ENCODE measurements at places on chromosomes 5 and 9.

- DNase-seq = no peak
Observed at GRCh38 chr5:109126481-109126880, 283.3 kb downstream of the PJA2 start.

- no peak for DNase-seq
Observed at GRCh38 chr9:117464941-117465616, 50.2 kb upstream of the ASTN2 start.

- no peak for DNase-seq
Observed at GRCh38 chr5:122494109-122494508, 182.1 kb downstream of the SNCAIP start.

GRCh38 chr9:33524306-33524947 is 376 bp downstream of the ANKRD18B start:
- no peak for DNase-seq

DNA sequence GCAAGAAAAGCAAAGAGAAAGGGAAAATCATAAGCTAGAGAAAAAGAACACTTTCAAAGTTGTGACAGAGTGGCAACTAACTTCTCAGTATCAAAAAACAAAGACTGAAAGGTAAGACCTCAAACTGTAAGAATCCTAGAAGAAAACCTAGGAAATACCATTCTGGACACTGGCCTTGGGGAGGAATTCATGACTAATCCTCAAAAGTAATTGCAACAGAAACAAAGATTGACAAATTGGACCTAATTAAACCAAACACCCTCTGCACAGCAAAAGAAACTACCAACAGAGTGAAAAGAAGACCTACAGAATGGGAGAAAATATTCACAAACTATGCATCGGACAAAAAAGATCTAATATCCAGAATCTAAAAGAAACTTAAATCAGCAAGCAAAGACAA is 79.1 kb downstream of the FEM1C start:
- no peak for DNase-seq

DNA sequence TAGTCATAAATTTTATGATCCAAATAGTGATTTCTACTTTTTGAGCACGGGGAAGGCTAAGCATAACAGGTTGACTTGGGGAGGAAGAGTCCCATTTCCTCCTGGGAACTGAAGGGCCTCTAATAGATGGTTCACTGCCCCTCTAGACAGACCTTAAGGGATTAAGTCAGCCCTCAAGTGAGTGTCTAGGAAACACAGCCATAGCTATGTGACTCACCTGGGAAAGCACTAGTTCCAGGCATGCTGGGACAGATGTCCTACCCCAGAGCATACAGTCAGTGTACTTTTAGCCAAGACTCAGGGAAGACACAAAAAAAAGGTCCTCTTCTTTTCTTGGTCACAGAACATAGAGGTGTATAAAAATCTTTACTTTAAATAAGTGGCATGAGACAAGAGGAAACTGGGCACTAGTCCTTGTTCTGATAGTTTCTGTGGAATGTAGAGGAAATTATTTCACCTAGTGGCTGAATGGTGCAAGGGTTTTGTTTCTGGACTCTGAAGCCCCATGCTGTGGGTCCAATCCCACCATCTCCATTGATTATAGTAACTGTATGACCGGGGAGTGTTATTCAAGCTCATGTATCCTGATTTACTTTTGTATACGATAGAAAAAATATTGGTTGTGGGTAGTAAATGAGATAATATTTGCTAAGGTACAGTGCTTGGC is 86.0 kb downstream of the NREP start:
- DNase-seq = no peak

GRCh38 chr5:152303841-152304240 is 101.2 kb downstream of the NMUR2 start:
- DNase-seq = no peak

GRCh38 chr5:15741591-15741990 is 241.6 kb downstream of the FBXL7 start:
- no peak for DNase-seq

DNA sequence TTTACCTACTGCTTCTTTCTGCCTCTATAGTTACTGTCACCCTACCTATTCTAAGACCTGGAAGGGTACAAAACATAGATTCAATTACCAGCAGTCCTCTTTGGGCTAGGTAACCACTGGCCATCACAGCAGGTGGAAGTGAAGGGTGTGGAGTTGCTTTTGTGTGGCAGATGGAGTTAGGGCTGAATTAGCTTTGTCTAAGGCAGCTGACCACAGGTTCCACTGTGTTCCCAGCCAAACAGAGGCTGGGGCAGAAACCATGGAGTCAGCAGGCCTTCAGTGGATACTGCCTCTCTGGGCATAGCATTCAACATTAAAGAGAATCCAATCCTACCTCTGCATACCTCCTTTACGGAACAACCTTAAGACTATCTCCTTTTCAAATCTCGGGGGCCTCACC is 254.2 kb downstream of the RFX3 start:
- DNase-seq = no peak

GRCh38 chr9:113163001-113163400 is 12.2 kb downstream of the SLC31A2 start:
- DNase-seq = no peak

- DNase-seq = peak; percentile 73
Observed at GRCh38 chr9:104961238-104961637, 33.3 kb upstream of the ABCA1 start.

DNA sequence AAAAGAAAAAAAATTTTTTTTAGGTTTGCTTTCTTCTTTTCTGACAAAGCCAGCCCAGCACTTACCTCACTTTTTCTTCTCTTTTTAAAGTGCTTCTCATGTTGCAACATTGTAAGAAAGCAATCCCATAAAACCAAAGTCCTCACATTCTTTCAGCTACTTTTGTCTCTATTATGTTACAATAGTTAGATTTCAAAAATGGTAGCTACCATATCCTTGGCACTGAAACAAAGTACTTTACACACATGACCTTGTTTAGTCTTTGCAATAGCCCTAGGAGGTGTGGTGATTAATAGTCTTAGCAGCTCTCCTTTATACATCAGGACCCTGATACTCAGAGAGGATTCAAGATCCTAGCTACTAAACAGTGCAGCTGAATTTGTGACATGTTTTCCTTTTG is 23.5 kb upstream of the CARTPT start:
- no peak for DNase-seq

DNA sequence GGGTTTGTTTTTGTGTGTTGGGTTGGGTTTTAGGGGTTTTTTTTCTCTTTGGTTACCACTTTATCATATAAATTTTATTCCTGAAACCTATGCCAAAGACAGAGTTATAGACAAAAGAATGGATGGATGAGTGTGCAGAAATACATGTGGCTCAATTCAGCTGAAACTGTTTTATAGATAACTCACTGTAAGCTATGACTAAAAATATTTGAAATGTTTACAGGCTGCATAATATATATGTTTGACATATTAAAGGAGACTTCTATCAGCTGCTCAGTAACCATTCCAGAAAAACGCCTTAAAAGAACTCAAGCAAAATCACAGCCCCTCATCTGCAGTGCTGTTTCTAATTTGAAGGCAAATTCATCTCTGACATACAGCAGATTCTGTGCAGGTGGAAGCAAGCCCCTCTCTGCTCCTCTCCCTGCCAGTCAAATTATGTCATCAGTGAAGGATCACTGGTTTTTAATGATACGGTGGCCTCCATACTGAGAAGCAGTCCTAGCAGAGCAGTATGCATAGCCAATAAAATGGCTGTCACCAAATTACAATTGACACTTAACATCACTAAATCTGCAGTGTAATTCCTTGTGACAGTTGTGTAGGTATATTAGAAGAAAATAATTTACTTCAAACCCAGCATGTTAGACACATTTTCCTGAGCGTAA is 301.6 kb downstream of the NR2F1-AS1 start:
- DNase-seq = no peak

DNA sequence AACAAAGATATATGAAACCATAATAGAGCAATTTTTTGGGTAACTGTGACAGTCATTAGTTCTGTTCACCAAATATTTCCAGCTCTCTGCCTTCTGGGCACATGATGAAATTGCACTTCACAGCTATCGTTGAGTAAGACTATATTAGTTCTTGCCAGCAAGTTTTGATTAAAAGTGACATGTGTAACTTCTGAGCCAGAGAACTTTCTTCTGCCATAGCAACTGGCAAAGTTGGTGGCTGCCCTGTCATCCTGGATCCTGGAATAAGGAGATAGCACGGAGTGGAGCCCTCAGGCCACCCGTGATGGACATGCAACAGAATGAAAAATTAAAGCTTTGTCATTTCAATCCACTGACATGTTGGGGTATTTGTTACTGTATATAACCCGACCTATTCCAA is 194.4 kb upstream of the VCAN start:
- no peak for DNase-seq

GRCh38 chr5:106584268-106584667 is 1086.5 kb downstream of the EFNA5 start:
- no peak for DNase-seq

DNA sequence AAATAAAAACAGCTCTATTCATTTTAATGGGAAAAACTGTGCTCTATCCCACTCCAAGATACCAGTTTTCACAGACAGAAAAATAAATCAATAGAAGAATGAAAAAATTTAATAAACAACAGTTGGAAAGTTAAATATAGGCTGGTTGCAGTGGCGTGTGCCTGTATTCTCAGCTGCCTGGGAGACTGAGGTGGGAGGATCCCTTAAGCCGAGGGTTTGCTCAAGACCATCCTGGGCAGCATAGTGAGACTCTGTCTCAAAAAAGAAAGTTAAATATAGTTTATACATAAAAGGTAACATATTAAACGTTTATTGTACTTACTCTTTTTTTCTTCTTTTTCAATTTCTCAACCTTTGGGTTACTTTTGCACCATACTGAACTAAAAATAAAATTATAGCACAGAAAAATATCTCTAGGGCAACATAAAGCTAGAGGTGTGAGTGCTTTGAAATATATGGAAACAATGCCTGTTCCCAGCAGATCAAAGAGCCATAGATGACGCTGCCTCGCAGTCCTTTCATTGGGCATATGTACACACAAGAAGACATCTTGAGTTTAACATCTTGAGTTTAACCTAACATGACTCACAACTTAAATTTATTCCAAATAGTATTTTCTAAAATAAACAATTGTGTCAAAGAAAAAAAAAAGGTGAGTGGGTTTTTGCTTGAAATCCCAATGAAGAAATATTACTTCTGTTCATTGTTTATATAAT is 25.7 kb upstream of the KLF9 start:
- DNase-seq = no peak

GRCh38 chr5:82586181-82586580 is 308.0 kb upstream of the RPS23 start:
- DNase-seq = no peak

- DNase-seq = no peak
Observed at GRCh38 chr5:82164977-82165713, 113.0 kb downstream of the RPS23 start.

- DNase-seq = no peak
Observed at GRCh38 chr5:142811866-142812557, 41.8 kb downstream of the ARHGAP26 start.

- no peak for DNase-seq
Observed at GRCh38 chr5:69295088-69295754, 37.4 kb downstream of the CCDC125 start.

GRCh38 chr5:10323588-10324488 is 16.1 kb upstream of the CMBL start:
- DNase-seq = no peak

- DNase-seq = no peak
Observed at GRCh38 chr5:62498961-62499360, 79.7 kb upstream of the LRRC70 start.

DNA sequence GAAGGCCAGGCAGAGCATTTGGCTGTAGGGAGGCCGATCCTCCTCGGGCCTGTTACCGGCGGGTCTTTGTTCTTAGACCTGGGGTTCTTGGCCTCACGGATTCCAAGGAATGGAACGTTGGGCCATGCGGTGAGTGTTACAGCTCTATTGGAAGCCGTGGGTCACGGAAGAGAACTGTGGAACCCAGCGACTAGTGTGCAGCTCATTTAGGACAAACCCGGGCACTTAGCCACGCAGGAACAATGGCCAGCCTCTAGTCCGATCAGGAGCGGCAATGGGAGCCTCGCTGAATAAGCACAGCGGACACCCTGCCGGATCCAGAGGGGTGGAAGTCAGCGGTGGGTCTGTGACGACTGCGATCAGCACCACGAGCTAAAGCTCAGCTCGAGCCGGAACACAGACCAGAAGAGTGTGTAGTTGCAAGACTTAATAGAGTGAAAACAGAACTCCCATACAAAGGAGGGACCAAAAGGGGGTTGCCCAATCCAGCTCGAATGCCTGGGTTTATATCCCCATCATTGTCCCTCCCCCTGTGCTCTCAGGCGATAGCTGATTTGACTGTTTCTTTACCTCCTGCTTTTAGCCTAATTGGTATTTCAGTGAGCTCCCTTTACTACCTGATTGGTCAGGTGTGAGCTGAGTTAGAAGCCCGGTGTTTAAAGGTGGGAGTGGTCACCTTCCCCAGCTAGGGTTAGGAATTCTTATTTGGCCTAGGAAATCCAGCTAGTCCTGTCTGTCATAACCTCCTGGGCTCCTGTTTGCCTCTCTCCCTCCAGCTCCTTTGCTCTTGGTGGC is 53.7 kb upstream of the RPL26L1 start:
- no peak for DNase-seq

GRCh38 chr5:80399526-80400239 is 8.2 kb upstream of the ZFYVE16 start:
- DNase-seq = no peak

DNA sequence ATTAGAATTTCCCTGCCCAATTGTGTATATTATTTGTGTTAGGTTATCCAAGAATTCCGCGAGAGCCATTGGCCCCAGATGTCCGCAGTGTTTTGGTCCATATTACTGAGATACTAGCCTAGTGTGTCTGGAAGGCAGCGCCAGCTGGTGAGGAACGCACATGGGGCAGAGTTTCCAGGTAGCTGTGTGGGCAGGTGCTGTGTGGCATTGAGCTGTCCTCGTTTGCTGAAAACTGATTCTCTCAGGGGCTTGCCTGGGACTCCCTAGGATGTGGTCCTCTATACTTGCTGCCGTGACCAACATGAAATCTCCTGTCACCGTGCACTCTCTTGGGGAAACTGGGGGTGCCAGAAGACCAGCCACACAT is 288.7 kb downstream of the FANCC start:
- no peak for DNase-seq

DNA sequence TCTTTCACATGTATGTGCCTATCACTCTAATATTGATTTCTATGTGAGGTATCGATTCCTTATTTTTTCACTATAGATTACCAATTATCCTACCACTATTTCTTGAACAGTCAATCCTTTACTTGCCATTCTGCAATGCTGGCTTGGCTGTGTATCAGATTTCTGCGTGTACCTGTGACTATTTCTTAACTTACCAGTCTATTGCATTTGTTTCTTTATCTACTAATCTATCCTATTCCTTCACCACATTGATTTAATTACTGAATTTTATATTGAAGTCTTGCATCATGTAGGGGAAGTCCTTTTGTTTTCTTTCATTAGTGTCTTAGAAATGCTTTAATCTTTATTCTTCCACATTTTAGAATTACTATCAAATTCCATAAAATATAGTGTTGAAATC is 684.8 kb downstream of the LRRC70 start:
- DNase-seq = no peak

DNA sequence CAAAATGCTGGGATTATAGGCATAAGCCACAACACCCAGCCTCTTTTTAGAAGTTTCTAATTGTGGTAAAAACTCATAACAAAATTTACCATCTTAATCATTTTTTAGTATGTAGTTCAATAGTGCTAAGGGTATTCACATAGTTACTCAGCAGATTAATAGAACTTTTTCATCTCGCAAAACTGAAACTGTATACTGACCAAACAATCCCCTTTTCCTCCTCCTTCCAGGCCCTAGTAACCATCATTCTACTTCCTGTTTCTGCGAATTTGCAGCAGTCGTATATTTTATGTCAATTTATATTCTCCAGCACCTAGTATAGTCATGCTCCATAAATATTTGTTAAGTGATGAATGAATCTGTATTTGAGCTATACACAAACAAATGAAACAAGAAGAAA is 86.3 kb upstream of the ERBIN start:
- DNase-seq = no peak

- DNase-seq = no peak
Observed at GRCh38 chr9:133476941-133477340, 2.0 kb downstream of the SLC2A6 start.
